ENCODE measurements at places on chromosomes 13 and 19. TPM values are rescaled to one million over a fixed set of nuclear protein-coding genes. Genes with fewer than 3 reads are reported as not detected.
A peak's percentile ranks its signal among the peaks of the same experiment; 100 is the strongest.

TMEM238 gene
- total RNA-seq: 8.9 TPM

SGCG gene
- 3.1 TPM for total RNA-seq

LILRB5 gene
- 5.5 TPM for total RNA-seq

C1QTNF9B gene
- total RNA-seq: 3.6 TPM

FPR1 gene
- 13.5 TPM for total RNA-seq

DNA sequence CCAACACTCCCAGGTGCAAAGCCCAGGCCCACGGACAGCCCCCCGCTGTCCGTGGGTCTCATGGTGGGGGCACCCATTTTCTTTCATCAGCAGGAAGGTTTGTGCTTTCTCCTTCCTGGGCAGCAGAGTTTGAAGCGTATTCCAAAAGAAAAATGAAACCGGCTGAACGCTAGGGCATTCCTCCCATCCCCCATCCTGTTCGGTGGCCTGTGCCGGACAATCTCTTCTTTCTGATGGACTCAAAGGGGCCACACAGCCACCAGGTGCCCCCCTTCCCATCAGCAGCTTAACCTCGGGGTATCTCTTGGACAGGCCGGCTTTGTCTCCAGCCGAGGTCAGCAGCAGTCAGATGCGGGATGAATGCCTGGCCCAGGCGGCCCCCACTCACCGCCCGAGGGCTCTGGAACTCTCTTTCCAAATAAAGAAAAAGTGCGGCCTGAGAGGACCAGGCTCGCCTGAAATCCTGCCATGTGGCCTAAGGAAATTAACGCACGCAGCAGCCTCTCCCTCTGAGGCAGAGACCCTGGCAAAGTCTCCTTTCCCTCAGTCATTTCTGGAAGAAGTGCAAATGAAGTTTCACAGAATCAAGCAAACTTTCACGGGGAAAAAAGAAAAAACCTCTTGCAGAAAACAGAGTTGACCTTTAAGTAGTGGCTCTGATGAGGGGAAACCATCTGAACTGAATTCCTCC is 67.8 kb downstream of the RASA3 start:
- DNase-seq: peak; percentile 54

DNA sequence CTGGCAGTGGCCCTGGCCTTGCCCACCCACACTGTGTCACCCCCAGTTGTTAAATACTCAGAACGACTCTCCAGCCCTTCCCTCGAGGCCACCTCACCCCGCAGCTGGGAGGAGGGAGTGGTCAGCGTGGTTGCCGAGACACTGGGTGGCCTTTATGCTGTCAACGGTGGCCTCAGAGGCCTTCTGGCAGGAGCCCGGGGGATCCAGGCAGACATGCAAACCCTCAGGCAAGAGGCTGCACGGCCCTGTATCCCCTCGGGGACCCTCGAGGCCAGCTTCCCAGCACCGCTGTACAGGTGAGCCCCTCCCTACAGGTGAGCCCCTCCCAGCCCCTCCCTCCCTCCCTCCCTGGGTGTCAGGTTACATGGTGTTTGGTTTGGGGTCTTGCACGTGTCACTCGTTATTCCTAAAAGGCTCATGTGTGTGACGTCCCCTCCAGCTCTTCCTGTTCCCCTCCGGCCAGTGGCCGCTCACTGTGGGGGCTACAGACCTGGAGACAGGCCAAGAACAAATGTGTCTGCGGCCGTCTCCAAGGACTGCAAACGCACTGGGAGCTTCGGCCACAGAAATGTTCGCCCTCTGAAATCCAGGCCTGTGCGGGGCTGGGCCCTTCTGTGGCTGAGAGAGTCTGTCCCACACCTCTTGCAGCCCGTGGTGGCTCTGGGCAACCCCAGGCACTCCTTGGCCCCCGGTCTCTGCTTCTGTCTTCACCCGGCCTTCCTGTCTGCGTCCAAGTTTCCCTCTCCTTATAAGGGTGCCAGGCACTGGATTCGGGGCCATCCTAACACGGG is at the start of gene TEKTIP1:
Gene TEKTIP1, plus strand, starts transcription at position 210 of the 791 bp plus-strand sequence. Its CDS starts 4 bp downstream, at position 214.
- DNase-seq: no peak

GRCh38 chr13:27830010-27830409 is 37.7 kb downstream of the GSX1 start:
- no peak for DNase-seq

DNA sequence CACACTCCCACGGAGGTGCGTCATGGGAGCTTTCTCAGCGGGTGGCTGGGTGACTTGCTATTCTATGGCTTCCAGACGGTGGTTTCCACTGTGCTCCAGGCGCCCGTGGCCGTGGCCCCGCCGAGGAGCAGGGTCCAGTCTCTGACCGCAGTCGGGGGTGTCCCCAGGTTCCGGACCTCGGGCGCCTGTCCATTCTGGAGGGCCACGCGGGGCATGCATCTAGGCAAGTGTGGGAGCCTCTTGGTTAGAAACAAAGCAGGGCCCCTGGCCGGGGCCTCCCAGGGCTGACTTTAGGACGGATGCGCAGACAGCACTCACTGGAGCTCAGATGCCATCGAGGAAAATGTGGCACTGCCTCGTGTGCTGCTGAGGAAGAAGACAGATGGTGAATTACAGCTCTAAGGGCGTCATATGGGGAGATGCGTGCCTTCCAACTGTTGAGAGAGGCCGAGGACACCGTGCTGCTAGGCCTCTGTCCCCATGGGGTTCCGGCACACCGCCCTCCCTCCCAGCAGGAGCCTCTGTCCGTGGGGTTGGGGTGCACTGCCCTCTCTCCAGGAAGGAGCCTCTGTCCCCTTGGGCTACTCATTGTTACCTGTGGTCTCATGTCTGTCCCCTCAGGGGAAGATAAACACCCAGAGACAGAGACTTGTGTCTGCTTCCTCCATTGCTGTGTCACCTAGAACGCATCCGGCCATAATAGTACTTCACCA is 38.1 kb downstream of the TMEM255B start:
- no peak for DNase-seq

All from umbilical cord (tissue), 2 donors.